ENCODE measurements at places on chromosomes 11 and 22.
A peak's percentile ranks its signal among the peaks of the same experiment; 100 is the strongest.

DNA sequence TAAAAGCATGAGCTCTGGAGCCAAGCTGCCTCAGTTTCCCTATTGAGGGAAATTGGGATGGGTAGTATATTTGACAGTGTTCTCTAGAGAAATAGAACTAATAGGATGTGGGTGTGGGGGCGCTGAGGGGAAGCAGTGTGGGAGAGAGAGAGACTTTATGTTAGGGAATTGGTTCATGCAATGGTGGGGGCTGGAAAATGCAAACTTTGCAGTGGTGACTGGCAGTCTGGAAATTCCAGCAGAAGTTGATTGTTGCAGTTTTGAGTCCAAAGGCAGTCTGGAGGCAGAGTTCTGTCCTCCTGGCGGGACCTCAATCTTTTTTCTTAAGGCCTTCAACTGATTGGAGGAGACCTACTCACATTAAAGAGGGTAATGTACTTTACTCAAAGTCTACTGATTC, 59.4 kb upstream of the SYT13 start:
- DNase-seq = no peak

- DNase-seq = no peak
Observed at GRCh38 chr11:43396617-43397016, 37.9 kb downstream of the TTC17 start.

- peak; percentile 78 for DNase-seq
Observed at GRCh38 chr22:30235687-30236170, 10.8 kb downstream of the LIF start.

- no peak for DNase-seq
Observed at GRCh38 chr11:67463186-67463585, 5.9 kb downstream of the TMEM134 start.

GRCh38 chr11:16194566-16194965, 161.8 kb downstream of the SOX6 start:
- no peak for DNase-seq

GRCh38 chr22:32712644-32713355, 88.7 kb upstream of the TIMP3 start:
- no peak for DNase-seq

DNA sequence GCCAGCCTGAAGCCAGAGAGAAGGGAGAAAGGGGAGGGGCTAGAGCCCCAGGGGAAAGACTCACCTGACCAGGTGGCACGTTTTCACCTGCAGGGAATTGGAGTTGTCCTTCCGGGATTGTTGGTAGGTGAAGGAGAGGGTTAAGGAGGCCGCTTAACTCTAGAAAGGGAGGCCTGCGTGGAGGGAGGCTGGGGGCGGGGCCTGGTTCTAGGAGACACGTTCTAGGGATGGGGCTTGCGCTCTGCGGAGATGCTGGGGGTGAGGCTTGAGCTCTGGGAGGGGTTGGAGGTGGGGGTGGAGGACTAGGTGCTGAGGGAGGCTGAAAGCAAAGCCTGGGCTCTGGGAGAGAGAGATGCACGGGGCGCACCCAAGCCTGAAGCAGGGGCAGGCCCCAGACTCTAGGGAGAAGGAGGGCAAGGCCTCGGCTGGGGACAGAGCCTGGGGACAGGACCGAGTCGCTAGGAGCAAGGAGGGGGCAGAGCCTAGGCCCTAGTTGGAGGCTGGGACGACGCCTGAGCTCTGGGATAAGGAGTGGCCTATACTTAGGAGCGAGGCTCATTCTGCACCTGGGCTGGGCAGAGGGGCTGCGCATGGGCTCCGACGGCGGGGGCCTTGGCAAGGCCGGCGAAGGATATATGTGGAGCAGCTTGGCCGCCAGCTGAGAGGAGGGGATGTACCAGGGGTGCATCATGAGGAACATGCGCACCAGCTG, 2.4 kb downstream of the RASGRP2 start:
- no peak for DNase-seq

- DNase-seq = no peak
Observed at GRCh38 chr11:103875855-103876510, 160.5 kb upstream of the DDI1 start.

DNA sequence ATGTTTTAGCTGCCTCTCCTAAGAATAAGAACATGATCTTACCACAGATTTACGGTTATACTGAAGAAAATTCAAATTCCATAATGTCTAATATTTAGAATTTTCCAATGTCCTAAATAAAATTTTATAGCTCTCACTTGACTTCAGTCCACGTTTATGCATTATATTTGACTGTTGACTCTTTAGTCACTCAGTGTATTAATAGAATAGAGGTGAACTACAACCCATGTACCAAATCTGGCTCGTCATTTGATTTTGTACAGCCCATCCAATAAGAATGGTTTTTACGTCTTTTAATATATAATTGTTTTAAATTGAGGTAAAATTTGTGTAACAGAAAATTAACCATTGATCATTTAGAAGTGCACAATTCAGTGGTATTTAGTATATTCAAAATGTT, 34.9 kb downstream of the KDM2A start:
- DNase-seq = no peak

DNA sequence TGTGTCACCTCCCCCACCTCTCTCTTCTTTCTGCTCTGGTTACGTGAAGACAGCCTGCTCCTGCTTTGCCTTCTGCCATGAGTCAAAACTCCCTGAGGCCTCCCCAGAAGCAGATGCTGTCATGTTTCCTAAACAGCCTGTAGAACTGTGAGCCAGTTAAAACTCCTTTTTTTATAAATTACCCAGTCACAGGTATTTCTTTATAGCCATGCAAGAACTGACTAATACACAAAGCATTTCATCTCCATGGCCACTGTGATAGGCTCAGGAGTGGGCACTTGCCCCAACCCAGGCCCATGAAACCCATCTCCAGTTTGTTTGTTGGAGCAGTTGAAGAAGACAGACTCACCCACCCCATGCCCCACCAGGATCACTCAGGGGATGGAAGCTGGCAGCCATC, 253.3 kb upstream of the ISX start:
- DNase-seq = no peak

GRCh38 chr22:46377525-46378425, 42.3 kb downstream of the TRMU start:
- DNase-seq = peak; percentile 82

DNA sequence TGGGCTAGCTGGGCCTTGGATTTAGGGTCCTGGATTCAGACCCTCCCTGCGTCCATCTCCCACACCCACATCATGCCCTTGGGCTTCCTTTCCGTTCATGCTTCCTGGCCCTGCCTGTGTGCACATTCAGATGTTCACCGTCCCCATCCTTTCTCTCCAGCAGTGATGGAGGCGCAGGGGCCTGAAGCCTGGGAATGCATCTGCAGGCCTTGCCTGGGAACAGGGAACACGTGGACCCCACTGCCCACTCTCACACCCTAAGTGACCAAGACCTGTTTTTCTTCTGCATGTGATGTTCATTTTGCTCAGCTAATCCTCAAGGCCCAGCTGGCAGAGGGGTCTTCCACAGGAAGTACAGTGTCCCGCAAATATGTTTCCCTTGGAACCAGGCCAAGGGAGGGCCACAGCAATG, 91.6 kb upstream of the PARVA start:
- no peak for DNase-seq

GRCh38 chr11:124892146-124892545, 5.5 kb downstream of the ROBO4 start:
- DNase-seq = no peak

DNA sequence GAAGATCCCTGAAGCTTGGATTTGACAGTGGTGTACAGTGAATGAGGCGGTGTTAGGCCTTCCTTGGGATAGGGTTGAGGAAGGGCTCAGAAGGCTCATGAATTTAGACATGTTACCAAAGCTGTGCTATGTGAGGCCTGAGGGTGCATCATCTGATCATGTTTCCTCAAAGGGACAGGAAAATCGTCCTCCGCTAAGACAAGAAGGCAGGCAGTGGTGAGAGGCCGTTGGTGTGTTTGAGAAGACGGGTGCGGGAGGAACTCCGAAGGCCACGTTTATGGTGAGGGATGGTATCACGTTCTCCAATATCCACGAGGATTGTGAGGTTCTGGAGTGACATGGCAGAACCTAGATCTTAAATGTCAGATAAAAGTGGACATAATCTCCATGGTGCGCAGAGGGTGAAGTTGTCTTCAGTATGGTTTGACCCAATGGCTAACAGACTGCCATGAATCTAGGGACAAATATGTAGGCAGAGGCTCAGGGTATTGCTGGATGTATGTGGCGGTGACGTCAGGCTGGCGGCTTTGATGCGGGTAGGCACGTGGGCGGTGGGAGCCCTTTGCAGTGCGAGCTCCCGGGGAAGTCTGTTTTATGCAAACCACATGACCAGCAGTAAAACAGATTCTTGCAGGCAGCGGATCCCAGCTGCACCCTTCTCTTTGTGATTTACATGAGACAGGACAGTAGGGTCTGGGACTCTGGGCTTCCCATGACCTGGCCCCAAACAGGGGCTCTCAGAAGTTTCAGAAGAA, 242.3 kb upstream of the B3GAT1 start:
- no peak for DNase-seq

DNA sequence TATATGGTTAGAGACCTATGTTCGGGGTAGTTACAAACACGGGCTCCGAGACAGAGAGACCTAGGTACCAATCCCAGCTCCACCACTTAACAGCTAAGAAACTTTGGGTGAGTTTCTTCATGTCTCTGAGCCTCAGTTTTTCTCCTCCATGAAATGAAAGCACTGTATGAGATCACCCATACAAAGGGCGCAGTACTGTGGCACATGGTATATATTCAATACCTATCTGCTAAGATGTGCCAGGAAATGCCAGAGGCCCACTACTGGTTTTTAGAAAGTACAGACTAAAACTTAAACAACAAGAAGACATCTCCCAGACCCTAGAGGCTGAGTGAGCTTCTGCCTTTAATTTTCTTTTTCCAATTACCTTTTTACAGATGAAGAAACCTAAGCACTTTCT, 69.5 kb downstream of the SLC1A2 start:
- DNase-seq = no peak

DNA sequence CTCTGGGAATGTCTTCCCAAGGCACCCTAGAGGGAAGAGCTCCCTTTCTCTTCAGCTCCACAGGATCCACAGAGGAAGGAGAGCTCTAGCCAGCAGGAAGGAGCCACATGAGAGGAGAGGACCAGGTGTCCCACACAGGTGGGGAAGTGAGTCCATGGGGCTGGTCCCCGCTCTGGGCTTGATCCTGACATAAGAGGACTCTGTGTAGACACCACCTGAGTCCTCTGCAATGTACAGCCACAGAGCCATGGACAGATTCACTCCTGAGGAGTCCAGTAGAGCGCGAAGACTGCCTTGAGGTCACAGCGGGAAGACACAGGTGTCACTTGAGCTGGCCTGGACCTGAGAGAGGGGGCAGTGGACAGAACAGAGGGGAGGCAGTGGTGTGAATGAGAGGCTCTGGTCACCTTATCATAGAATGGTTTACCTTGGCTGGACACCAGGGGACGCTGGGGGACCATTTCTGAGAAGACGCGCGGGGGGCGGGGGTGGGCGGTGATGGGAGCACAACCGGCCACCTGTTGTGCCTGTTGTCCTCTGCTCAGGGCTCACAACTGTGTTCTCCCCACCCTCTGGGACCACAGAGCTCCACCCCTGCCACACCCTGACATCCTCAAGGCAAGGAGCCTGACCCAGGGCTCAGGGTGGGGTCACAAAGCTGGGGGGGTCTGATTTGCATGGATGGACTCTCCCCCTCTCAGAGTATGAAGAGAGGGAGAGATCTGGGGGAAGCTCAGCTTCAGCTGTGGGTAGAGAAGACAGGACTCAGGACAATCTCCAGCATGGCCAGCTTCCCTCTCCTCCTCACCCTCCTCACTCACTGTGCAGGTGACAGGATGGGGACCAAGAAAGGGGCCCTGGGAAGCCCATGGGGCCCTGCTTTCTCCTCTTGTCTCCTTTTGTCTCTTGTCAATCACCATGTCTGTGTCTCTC, 128.2 kb downstream of the ZNF280B start:
- no peak for DNase-seq

DNA sequence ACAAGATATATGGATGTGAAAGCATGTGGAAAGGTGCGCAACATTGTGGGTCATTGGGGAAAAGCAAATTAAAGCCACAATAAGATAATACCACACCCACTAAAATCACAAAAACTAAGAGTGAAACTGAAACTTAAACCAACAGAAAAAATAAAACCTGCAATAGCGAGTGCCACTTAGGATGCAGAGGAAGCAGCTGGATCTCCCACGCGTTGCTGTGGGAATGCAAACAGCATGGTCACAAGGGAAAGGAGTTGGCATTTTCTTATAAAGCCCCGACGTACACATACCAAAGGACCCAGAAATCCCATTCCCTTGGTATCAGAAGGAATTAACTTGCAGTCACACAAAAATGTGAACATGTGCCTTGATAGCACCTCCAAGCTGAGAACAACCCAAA, 712.0 kb downstream of the TBC1D22A start:
- DNase-seq = no peak

DNA sequence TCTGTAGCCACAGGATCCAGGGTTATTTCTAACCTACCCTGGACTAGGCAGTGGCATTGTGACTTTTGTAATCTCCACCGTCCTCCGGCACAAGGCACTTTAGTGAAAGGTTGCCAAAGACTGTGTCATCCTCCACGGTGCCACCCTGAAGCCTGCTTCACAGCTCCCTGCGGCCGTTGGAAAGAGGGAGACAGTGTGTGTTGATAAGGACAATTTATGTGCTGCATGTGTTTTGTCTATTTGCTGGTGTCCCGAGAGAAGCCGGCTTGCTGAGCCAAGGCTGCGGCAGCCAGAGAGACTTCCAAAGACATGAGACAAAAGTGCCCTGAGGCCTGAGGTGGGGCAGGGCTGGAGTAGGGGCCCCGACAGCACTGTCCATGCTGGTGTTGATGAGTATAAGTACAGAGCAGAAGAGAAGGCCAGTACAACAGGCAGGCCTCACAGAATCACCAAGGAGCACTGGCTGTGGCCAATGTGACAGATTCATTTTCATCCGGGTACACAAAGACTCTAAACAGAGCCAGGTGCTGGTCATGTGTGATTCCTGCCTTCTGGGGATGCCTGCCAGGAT, 40.9 kb downstream of the GALNT18 start:
- no peak for DNase-seq

- DNase-seq = no peak
Observed at GRCh38 chr11:108854346-108854745, 189.5 kb downstream of the DDX10 start.

- no peak for DNase-seq
Observed at GRCh38 chr11:44632466-44633123, 67.1 kb downstream of the CD82 start.

DNA sequence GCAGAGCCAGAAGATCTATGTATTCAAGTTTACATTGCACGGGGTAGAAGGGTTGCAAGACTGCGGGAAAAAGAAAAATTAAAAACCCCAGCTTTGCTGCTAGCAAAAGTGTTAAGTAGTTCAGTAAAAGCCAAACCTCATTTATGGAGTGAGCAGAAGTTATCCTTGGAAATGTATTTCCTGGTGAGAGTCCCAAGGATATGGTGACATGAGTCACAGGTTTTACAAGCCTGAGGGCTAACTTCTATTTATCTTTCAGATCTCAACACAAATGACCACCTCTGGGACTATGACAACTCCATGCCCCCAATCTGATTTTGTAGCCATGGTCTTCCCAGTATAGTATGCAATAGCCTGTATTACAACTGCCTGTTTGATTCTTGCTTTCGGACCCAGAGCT, 26.1 kb downstream of the ABTB2 start:
- no peak for DNase-seq

- DNase-seq = no peak
Observed at GRCh38 chr11:22430141-22430541, 92.0 kb downstream of the SLC17A6 start.
